ENCODE measurements at places on chromosomes 1 and 21. TPM values are rescaled to one million over a fixed set of nuclear protein-coding genes. Genes with fewer than 3 reads are reported as not detected.

- DNase-seq, result no peak
These were observed 64.7 kb downstream of the TPR start for GRCh38 chr1:186310307-186310706.

DNA sequence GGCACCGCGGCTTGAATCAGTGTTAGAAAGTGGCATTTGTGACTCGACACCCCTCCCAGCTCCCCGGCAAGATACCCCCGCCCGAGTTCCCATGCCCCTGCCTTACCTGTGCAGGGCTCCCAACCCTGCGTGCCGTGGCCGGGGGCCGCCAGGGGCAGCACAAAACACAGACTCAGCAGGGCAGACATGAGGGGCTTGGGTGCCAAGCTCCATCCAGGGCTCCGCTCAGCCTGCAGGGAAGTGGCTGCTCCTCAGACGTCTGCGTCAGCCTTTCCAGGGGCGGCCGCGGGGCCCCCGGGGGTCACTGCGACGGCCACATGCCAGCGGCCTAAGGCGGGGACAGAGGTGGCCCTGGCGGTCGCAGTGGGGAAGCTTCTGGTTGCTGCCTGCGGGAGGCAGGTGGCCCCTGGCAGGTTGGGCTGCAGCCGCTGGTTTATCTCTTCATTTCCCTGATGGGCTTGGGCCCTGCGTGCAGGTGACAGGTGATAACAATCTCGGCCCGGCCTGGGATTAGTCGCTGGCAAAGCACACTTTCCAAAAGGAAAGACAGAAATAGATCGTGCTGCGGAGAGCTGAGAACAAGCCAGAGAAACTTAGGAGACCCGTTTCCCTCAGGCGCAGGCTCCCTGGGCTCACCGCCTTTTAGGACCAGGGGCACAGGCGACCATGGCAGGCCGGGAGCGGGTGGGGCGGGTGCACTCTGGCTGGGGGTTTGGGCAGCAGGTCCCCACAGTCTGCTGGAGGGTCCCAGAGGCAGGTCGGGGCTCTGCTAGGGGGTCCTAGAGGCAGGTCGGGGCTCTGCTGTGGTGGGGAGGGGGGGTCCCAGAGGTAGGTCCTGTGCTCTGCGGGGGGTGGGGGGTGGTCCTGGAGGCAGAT lies at the start of gene TSPEAR:
TSPEAR (minus strand) TSS at position 246 of the 876 bp plus-strand sequence; CDS start at position 188, 58 bp downstream.
- peak; percentile 68 for DNase-seq

DNA sequence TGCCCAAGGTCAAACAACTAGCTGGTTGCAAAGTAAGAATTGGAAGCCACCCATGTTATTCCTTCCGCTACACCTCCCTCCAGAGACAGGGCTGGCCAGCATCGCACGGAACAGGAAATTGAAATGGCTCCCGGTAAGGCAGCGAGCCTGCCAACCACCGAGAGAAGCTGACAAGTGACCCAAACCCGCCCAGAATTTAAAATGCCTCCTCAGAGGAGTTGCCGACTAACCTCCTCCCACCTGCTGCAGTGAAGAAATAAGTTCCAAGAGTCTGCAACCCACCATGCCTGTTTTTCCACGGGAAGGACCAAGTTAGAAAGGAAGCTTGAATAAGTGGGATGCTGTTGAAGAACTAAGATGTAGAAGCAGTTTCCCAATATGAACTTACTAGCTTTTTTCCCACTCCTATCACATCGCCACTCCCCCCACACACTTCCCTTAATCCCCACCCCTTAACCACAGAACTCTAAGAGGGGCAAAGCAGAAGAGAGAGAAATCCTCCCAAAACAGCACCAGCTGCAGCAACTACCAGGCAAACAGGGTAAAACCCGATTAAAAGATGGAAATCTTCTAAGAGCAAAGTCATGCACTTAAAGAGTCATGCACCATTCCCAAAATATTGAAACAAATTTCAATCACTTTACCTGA lies 78.6 kb downstream of the TIAM1 start:
- DNase-seq, result no peak

DNA sequence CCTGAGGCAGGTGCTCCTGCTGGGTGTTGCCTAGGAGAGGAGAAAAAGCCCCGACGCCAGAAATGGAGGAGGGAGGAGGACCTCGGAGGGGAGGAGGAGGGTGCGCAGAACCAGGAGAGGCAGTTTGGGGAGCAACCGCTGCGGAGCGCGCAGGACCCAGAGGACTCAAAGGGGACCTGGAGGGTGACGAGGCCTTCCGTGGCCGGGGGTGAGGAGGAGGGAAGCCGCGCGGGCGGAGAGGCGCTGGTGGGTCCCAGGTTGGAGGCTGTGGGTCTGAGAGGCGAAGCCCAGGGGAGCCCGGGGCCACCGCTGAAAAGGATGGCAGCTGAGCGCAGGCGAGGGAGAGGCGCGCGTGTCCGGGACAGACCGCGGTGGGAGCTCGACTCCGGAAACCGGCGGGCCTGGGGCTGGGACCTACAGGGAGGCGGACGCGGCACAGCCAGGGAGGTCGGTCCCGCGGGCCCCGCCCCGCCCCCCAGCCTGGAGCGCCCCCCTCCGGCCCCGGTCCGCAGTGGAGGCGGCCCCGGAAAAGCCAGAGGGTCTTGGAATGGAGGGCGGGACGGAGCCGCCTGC lies 15.1 kb downstream of the RNF223 start:
- peak; percentile 6 for DNase-seq

- DNase-seq, result no peak
These were observed 124.6 kb downstream of the HLCS start for GRCh38 chr21:36841866-36842265.

GRCh38 chr21:35382696-35383095 lies 333.6 kb upstream of the RUNX1 start:
- DNase-seq, result no peak

DNA sequence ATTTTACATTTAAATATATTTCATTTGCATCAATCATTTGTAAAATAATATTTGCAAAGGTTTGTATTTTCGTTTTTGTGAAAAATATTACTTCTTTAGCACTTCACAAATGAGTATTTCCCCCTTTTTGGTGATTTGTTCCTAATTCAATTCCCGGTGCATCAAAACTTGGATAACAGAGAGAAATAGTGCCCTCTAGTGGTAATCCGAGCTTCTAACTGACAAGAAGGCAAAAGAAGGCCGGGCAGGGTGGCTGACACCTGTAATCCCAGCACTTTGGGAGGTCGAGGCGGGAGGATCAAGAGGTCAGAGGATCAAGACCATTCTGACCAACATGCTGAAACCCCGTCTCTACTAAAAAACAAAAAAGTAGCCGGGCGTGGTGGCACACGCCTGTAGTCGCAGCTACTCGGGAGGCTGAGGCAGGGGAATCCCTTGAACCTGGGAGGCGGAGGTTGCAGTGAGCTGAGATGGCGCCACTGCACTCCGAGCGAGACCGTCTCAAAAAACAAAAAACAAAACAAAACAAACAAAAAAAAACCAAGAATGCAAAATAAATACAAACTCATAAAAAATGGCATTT lies 137.7 kb downstream of the COL11A1 start:
- DNase-seq, result peak; percentile 77

- no peak for DNase-seq
These were observed 148.6 kb downstream of the CHD1L start for GRCh38 chr1:147391114-147391513.

NCAM2 gene
- 0.45 TPM for total RNA-seq

DCST2 gene
- total RNA-seq, result 5.4 TPM

Data from cardiac muscle cell (in vitro differentiated cells and primary cell).